ENCODE measurements at places on chromosomes 5 and 9.
A peak's percentile ranks its signal among the peaks of the same experiment; 100 is the strongest.

GRCh38 chr9:128902351-128903078 is 18.3 kb upstream of the PHYHD1 start:
- peak; percentile 65 for DNase-seq

GRCh38 chr5:138760448-138761110 is 7.4 kb downstream of the CTNNA1 start:
- DNase-seq = no peak

GRCh38 chr5:4570047-4570995 is 569.8 kb upstream of the ADAMTS16 start:
- no peak for DNase-seq

DNA sequence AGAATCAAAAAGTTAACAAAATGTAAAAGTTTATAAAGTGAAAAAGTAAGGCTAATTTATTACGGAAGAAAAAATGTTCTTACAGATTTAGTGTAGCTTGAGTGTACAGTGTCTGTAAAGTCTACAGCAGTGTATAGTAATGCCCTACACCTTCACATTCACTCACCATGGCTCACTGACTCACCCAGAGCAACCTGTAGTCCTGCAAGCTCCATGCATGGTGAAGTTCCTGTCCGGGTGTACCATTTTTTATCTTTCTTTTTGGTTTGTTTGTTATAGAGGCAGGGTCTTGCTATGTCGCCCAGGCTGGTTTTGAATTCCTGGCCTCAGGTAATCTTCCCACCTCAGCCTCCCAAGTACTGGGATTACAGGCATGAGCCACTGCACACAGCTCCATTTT is 93.6 kb downstream of the MED27 start:
- no peak for DNase-seq

GRCh38 chr5:39765366-39765765 is 340.6 kb upstream of the DAB2 start:
- DNase-seq = no peak

- no peak for DNase-seq
Observed at GRCh38 chr5:135235551-135236227, 163.3 kb downstream of the MACROH2A1 start.

Measured in activated naive CD8-positive, alpha-beta T cell treated with anti-CD3 and anti-CD28 coated beads, Interleukin-2, amount 50 U/mL, for 16 hours (primary cell).